ENCODE measurements at places on chromosomes 1 and 21.

DNA sequence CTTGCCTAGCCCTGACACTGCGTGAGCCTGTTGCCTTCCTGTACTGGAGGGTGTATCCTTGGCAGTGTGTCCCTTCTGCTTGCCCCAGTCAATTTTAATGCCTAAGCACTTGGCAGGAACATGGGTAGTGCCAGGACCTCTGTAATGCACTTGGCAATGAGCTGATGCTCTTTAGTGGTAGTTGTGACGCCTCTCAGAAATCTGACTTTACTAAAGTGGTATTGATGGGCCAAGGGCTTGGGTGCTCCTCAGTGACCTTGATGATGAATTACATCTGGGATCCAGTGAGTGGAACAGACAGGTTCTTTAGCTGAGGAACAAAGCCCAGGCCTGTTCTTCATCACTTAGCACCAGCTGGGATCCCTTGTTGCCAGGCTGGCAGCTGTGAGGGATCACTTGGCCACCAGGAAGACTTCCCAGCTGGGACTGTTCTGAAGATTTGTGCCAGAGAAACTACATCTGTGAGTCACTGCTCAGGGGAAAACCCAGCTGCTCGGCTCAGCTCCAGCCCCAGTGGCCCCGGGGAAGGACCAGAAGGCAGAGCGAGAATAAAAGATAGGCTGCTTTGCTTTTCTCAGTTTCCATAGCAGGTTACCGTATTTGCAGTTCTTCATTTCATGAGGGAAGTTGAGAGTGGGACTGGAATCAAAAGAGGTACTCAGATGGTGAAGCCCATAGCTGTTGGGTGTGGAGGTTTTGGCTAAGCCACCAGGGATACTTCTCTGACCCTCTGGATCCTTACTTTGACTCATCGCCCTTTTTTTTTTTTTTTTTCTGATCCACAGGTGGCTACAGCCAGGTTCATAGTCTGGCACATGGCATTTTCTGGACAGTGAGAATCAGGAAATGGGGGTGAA lies 28.5 kb upstream of the KCNA2 start:
- peak; percentile 38 for DNase-seq

DNA sequence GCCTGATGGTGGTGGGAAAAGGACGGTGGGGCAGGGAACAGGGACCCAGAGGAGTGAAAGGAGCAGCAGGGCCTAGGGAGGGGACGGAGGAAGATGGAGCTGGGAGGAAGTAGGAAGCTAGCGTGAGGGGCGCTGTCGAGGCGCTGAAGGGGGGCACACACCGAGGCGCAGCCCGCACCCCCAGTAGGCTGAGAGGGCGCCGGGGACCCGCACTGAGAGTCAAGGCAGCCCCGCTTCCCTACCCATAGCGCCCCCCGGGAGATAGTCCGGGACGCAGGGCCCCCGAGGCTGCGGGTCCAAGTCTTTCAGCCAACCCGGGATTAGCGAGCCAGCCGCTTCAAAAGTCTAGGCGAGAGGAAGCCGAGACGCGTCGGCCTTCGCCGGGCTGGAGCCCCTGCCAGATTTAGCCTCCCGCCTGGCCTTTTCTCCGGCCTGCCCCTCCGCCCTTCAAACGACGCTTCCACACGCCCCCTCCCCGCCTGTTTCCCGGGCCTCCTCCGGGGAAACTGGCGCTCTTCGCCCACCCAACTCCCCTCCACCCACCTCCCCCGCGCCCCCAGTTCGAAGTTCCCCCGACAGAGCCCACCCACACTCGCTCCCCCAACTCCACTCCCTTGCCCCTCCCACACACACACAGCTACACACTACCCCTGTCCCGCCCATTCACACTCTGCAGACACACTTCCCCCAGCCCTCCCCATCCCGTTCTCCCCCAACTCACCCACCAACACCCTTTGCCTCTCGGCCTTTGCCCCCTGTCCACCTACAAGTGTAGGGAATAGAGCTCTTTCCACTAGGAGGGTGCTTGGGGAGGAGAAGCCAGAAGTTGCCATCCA lies 7.8 kb upstream of the PROX1 start:
- DNase-seq: no peak

DNA sequence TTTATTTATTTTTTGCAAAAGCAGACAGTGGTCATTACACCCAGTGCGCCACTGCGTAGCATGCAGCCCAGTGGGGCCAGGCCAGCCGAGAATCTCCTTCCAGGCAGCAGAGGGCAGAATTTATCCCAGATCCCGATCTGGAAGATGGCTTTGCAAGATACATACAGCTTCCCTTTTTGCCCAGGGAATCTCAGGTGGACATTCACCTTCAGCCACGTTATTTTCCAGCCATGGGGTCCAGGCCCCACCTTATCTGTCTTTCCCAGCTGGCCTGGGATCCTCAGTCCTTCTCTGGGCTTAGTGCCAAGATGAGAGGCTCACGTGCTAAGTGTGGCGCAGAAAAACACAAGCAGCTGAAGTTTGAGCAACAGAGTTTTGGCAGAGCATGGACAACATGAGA lies 123.6 kb downstream of the AJAP1 start:
- DNase-seq: no peak

GRCh38 chr1:98388441-98388840 lies 273.1 kb upstream of the SNX7 start:
- DNase-seq: peak; percentile 88

GRCh38 chr1:229950908-229951307 lies 116.1 kb upstream of the GALNT2 start:
- DNase-seq: no peak

GRCh38 chr1:77375990-77376389 lies 94.2 kb downstream of the AK5 start:
- DNase-seq: no peak

DNA sequence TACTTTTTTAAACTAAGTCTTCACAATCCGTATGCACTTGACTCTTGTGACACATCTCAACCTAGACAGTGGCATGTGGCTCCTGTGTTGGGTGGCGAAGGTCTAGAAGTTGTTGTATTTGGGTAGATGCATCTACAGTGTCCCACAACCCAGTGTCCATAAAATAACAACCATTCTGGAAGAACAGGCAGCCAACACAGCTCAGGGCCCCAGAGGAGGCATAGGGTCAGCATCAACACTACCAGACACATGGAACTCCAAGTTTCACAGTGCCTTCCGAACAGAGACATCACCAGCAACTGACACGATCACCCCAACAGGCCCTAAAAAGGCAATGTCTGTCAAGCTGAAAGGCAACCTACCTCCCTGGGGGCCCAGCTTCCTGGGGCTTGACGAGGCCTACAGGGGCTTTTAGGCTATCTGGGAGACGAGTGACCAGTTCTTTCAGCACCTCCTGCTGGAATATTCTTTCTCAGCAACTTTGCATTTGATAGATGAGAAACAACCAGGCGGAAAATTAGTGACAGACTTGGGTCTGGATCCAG lies 5.6 kb downstream of the SH3BP5L start:
- no peak for DNase-seq

GRCh38 chr1:45968941-45969666 lies 163.3 kb downstream of the PIK3R3 start:
- no peak for DNase-seq

GRCh38 chr1:39105841-39106765 lies 80.0 kb downstream of the NDUFS5 start:
- peak; percentile 53 for DNase-seq

GRCh38 chr21:40242586-40243265 lies 375.5 kb downstream of the PCP4 start:
- no peak for DNase-seq

DNA sequence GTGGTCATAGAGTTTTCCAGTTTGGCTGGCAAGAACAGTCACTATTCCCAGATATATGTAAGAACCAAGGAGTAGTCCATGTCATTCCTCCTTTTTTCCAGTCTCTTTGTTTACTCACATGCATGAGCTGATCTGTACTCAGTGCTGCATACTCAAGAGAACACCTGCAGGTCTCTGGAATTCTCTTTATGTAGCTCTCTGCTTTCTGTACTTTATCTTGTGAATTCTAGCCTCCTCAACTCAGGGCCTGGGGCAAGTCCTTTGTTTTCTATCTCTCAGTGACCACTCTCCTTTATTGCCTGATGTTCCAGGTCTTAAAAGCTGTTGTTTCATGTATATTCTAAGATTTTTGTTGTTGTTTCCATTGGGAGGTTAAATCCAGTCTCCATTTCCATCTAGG lies 478.9 kb downstream of the DPYD start:
- no peak for DNase-seq

- DNase-seq: no peak
Observed at GRCh38 chr1:17140279-17140678, 21.0 kb upstream of the PADI2 start.

Data from fibroblast of lung (primary cell).